GM10248 (cell line): ENCODE measurements at places on chromosomes 4 and X.

DNA sequence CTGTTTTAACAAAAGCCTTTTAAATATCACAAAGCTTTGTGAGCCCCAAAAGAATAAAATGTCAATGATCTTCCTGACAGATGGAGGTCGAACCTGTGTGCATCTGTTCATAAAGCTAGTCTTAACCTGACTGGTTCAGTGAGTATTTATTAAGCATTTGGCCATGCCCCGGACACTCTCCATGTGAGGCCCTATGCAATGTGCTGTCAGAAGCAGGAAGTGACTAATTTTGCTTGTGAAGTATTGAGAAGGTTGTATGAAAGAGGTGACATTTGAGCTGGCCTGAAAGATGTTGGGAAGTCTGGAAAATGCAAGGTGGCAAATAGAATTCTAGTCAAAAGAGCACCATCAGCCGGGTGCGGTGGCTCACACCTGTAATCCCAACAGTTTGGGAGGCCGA lies 171.4 kb downstream of the MSL3 start:
- DNase-seq: no peak

DNA sequence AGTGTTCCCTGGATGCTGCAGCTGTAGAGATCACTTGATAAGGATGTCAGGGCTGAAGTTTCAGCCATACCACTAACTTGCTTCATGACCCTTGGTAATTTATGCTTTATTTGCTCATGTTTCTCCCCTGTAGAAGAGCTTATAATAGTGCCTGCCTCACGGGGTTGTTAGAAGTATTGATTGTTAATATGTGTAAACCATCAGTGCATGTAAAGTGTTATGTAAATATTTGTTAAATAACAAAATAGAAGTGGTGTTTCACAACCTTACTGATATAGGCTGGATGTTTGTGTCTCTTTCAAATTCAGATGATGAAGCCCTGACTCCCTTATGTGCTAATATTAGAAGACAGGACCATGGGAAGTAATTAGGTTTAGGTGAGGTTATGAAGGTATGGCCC lies 1.5 kb upstream of the CXCL2 start:
- no peak for DNase-seq

DNA sequence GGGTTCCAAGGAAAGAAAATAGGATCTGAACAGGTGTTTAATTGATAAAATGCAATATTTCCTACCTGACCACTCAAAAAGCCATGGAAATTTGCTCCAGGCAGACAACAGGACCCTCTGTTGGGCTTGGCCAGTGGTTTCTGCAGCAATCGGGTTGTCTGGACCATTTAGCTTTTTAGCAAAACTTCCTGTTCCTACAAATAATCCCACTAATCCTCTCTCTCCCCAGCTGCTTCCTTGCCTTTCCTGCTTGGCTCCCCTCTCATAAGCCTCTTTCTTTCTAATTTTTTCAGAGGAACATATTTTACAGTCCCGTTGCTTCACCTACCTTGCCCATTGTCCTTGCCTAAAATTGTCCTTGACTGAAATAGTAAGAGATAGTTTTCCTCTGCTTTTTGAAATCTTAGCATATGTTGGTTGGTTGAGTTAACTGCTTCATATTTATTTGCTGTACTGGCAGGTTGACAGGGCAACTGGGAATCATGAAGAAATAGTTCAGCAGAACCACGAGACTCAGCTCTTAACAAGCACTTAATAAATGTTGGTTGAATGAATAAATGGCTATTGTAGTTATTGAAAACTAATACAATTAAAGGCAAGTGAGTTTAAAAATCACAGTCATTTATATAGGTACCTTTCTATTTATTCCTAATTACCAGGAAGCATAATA lies 259.8 kb downstream of the KCNIP4 start:
- no peak for DNase-seq

- DNase-seq: no peak
Observed at GRCh38 chr4:182062458-182062857, 180.7 kb upstream of the TENM3 start.

- no peak for DNase-seq
Observed at GRCh38 chr4:47741200-47741599, 96.7 kb downstream of the CORIN start.

DNA sequence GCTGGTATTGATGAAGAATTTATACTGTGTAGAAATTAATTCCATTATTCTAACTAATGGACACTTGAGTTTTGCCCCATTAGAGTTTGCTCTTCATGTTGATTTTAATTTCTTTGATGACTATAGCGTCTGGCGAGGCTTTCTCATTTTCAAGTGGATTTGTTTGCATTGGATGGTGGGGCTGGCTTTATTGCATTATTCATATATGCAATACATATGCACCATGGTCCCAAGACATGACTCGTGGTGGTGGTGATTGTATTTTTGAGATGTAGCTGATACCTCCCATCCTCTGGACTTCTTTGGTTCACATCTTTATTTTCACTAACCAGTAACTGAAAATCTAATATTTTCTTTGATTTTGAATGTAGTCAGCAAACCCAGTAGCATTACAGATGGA lies 39.8 kb downstream of the PTTG2 start:
- DNase-seq: no peak

DNA sequence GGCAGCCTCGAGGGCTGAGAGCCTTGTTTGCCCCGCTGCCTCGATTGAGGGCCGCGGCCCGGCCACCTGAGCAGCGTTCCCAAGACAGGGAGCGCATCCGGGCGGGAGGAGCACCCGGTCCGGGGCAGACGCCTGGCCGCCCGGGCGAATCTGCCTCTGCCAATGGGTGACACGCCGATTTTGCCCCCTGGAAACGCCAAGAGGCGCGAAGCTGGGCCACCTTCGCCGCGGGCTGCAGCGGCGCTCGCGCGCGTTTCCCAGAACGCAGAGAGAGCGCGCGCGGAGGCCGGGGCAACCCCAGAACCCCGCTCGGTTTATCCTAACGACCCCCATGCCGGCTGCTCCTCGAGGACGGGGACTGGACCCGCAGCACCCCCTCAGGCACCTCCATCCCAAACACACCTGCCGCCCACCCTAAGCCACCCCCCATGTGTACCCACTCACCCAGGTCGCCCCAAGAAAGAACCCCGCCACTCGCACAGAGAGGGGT lies 575 bp downstream of the MAP7D2 start:
- no peak for DNase-seq

DNA sequence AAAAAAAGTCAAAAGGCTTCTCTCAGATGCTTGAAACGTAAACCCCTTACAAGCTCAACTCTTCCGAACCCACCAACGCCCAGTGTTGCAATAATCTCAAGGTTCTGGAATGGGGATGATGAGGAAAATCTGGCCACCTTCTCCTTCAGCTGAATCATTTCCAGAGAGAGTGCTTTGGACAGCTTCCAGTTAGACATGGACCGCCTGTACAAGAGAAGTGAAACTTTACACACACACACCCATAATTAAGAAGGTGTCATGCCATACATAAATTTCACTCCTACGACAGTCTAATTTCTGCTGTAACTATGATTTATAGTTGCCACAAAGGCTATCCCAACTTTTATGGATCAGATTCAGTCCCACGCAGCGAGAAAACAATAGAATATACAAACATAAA lies 72.3 kb downstream of the PRKG2 start:
- no peak for DNase-seq

DNA sequence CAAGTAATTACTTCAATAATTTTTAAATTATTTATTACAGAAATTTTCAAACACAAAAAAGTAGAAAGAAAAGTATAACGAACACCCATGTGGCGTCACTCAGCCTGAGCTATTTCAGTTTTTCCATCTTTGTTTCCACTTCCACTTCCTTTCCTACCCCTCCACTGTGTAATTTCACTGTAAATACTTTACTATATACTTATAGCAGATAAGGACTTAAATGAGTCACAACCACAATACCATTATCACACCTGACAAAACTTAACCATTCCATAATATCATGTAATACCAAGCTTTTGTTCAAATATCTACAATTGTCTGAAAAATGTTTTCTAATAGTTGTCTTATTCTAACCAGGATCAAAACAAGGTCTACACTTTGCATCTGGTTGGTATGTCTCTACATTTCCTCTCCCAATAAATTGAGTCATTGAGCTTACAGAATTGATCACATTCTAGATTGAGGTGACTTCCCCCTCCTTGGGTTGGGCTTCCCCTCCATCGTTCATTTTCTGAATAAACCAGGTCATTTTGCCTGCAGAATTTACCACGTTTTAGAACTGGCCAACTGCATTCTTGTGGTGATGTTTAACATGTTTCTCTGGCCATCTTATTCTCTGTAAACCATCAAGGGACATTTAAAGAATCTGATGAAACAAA lies 48.7 kb downstream of the ATP10D start:
- no peak for DNase-seq

DNA sequence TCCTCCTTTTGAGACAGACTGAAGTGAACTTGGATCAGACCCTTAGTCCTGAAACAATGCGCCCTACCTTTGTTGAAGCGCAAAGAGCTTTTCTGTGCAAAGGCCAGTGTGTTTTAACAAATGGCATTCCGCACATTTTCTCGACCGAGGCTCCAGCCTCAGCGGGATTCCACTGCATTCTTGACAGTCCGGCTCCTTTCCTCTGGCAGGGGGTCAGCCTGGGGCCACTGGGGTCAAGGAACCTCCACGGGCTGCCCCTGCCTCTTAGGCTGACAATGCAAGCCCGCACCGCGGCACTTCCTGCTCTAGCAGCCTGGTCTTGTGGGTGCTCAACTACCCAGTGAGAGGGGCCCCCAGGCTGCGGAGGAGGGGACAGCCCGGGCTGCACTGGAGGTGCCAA lies 47.2 kb upstream of the TFDP3 start:
- DNase-seq: no peak

GRCh38 chr4:81651243-81651899 lies 179.7 kb upstream of the RASGEF1B start:
- DNase-seq: no peak

DNA sequence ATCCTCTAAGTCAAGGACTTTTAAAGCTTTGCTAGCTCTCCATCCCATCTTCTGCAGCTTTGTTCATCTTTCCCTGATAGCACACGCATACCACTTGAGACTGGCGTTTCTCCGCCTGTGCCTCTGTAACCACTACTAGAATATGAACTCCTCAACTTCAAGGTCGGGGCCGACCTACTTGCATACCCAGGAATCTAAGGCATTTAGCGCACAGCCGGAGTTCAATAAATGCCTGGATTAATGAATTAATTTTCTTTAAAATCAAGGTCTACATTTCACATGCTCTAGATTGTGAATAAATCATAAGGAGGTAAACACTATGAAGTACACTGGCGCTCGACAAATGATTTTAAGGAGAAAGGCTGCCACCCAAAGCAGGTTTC lies 89.3 kb downstream of the HNRNPD start:
- no peak for DNase-seq

- no peak for DNase-seq
Observed at GRCh38 chr4:19725130-19725529, 526.6 kb upstream of the SLIT2 start.

- DNase-seq: no peak
Observed at GRCh38 chr4:2259541-2260343, 2.2 kb downstream of the MXD4 start.

DNA sequence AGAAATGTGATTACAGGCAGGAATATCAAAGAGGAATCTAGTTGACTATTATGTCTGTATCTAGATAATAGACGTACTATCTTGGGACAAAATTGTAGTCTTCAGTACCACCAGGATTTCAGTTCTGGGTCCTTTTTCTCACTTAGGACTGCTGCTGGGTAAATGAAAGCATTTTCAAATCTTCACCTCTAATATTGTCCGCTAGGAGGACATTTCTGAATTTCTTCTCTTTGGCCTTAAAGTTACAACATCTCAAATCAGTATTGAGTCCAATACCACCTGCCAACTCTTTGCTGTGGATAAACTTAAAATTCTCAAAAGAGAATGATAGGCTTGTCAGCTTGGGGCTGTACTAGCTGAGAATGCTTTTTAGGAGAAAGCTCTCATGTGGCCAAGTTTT lies 6.0 kb downstream of the FGF16 start:
- DNase-seq: no peak

DNA sequence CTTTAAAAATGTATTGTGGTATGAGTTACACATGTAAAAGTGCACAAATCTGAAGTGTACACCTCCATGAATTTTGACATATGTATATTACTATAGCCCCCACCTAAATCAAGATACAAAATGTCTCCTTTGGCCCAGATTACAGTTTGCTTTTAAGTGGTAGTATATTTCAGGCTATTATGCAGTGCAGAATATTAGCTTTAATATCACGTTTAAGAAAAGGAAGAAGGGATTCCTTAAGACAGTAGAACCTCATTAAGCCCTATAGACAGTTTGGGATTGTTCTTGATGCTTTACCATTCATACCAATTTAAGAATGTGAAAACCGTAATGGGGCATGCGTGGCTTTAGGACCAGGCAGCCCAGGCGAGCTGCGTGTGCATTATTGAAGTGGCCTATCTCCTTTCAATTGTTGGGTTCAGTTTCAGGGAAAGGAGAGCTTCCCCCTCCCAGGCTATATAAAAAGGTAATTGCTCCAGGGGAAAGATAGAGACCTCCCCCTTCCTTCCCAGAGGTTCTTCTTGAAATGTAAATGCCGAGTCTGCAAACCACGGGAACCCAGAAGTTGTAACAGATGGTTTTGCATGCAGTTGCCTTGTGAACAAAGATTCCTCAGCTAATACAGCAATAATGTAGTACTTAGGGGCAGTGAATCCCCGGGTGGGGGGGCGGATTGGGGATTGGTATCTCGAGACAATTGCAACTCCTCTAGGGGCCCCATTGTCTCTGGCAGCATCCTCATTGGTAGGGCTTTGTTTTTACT lies 106.1 kb downstream of the UCHL1 start:
- DNase-seq: no peak

DNA sequence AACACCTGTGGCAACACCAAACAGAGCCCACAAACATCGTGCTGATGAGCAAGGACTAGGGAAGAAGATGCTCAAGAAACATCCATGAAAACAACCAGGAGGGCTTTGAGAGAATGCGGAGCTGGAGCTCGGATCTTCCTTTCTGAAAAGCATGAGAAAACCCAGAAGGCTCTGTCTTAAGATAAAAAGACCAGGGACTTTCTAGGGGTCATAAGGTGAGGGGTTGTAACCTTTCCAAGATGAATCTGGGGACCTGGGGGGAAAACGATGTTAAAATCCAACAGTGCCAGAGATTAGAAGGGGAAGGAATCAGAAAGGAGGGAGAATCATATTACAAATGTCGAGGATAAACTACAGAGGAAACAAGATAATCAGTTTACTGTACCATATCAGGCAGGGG lies 10.1 kb downstream of the GK2 start:
- DNase-seq: no peak

- no peak for DNase-seq
Observed at GRCh38 chrX:136880003-136880451, 498 bp downstream of the RBMX start.

GRCh38 chrX:135737366-135738071 lies 24.1 kb downstream of the CT45A1 start:
- no peak for DNase-seq

DNA sequence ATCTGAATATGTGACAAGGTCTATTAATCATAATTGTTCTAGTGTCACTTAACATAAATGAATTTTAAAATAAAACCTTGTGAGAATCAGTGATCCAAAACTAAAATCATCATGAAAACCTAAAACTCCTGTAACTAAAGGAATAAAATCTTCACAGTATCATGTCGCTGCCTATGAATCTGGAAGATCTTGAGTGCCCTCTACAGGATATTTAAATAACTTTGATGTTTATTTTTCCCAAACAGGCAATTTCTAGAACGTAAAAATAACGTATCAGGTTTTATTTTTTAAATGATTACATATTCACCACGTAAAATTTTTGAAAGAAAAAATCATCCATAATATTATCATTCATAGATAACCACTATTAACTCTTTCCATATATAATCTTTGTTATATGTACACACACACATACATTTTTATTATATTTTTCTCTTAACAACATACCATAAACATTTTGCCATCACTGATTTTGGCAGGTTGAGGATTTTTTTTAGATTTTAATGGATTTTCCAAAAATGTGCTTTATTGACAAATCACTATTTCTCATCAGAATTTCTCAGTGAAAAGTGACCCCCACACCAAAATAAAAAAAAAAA lies 79.6 kb downstream of the COMMD8 start:
- peak; percentile 22 for DNase-seq
